Fibroblast of the conjunctiva (primary cell): ENCODE measurements at places on chromosomes 13 and 19.

GRCh38 chr19:10518444-10519361, 1.5 kb upstream of the S1PR5 start:
- DNase-seq = no peak

GRCh38 chr13:60689076-60689475, 292.1 kb downstream of the TDRD3 start:
- no peak for DNase-seq

- peak; percentile 91 for DNase-seq
Measured at GRCh38 chr19:11142528-11143171, 12.9 kb downstream of the SPC24 start.

GRCh38 chr13:97329331-97329730, 104.6 kb upstream of the RAP2A start:
- DNase-seq = no peak

GRCh38 chr13:26971990-26972887, 199.4 kb downstream of the USP12 start:
- DNase-seq = no peak
